ENCODE measurements at places on chromosomes 5 and 9.
A peak's percentile ranks its signal among the peaks of the same experiment; 100 is the strongest.

DNA sequence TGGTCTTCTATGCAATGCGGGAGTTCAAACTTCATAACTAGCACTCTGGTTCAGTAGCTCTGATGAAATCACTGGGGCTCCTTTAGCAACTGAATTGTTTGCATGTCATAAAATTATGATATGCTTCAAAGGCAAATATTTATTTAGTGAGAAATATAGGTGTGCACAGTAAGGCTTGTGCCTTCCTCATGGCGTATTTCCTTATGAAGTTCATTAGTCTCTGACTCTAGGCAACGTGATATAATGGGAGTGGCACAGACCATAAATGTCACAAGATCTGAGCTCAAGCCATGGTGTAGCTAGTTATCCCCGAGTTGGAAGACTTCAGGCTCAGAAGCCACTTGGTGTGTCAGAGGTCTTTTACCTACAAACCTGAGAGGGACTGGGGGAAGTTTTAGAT lies 35.5 kb downstream of the PIP5K1B start:
- no peak for DNase-seq

- no peak for DNase-seq
These were observed 157.4 kb downstream of the C9orf50 start for GRCh38 chr9:129463477-129463876.

DNA sequence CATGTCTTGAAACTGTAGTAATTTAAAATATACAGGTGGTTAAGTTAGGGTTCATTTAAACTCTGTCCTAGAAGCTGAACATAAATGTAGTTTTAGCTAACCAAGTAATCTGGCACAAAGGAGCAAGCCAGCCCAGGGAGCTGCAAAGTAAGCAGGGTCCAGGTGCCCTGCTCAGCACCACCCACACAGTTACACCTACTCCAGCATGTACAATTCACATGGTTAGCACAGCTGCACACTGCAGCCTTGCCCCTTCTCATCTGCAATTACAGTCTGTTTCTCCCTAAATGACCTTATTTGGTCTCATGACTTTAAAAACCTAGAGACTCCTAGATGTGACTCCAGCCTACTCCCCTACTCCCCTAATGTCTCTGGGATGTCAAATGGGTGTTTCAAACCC lies 128.4 kb downstream of the EPB41L4A start:
- no peak for DNase-seq

DNA sequence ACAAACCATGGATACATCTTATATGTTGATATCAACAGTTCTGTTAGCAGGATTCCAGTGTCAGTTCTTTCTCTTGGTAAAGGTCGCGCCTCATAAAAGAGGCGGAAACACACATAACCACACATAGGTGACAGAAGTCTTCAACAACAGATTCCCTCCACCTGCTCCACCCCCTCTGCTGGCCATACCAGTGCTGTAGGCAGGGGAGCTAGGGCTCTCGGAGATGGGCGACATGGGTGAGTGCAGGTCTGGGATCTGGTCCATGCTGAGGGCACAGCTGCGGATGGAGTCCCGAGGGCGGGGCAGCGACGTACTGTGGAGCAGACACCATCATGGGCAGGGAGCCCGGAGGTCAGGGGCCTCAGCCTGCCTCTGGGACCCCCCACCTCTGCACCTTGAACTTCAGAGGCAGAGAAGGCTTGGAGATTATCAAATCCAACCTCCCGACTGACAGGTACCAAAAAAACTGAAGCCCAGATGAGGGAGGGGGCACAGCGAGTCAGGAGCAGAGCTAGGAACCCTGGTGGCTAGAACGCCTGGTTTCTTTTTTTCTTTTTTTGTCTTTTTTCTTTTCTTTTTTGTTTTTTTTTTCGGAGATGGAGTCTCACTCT lies 12.0 kb upstream of the TOR2A start:
- no peak for DNase-seq

GRCh38 chr5:157578079-157578780 lies 2.7 kb upstream of the ADAM19 start:
- no peak for DNase-seq

- DNase-seq: no peak
These were observed 438.6 kb upstream of the MPDZ start for GRCh38 chr9:13718086-13718485.

- peak; percentile 39 for DNase-seq
These were observed at the start of gene GAS1 for GRCh38 chr9:86947146-86948073. Gene GAS1, minus strand, starts transcription at chr9:86947506. Its CDS starts 727 bp downstream, at chr9:86946779.

DNA sequence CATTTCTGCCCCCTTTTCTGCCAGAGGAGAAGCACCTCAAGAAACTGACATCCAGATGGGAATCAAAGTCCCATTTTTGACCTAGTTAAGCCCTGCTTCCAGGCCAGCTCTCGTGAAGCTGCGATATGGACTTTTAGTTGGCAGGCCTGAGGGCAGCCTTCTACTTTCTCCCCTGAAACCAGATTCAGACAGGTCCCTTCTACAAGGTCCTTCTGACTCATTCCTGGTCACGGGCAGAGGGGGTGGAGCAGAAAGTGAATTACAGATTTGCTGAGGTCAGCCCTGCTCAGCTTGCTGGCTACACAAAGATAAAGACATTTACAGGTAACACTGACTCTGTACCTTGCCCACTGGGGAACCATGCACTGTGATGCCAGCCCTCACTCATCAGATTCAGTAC lies 52.8 kb upstream of the TUT7 start:
- DNase-seq: no peak

- no peak for DNase-seq
These were observed 148.7 kb upstream of the COL5A1 start for GRCh38 chr9:134492721-134493460.

DNA sequence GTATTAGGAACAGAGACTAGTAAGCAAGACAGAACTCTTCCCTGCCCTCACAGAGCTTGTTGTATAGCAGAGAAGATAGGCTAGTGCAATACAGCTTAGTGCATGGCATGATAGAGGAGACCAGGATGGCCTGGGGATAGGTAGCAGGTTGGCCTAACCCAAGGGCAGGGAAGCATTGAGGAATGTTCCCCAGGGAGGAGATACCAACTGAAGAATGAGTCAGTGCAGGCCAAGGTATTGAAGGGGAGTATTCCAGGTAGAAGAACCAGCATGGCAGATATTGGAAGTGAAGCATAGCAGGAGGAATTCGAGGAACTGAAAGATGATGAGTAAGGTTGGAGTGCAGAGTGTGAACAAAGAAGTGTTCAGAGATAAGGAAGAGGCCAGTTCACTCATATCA lies 138.6 kb upstream of the DHFR start:
- DNase-seq: no peak

DNA sequence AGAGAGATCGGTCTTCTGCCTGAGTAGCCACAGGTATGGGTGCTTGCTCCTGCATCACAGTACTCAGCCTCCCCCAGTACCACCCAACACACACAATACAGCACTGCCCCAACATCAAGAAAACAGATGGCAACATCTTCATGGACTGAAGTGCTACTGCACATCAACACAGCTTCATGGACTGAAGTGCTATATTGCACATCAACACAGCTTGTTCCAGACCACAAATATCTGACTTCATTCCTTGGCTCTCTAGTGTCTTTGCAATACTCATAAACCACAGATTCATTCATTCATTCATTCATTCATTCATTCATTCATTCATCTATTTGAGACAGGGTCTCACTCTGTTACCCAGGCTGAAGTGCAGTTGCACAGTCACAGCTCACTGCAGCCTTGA lies 31.1 kb upstream of the PCA3 start:
- DNase-seq: no peak

- no peak for DNase-seq
These were observed 3.9 kb upstream of the GNAQ start for GRCh38 chr9:78035383-78035993.

All from stimulated activated CD4-positive, alpha-beta T cell treated with anti-CD3 and anti-CD28 coated beads, Interleukin-15, amount 100 ng/mL, for 1 hour (primary cell).